ENCODE measurements at places on chromosomes 2 and 18. TPM values are rescaled to one million over a fixed set of nuclear protein-coding genes. Genes with fewer than 3 reads are reported as not detected.

GRCh38 chr2:48397281-48397680 lies 132.7 kb upstream of the STON1 start:
- DNase-seq: no peak

DNA sequence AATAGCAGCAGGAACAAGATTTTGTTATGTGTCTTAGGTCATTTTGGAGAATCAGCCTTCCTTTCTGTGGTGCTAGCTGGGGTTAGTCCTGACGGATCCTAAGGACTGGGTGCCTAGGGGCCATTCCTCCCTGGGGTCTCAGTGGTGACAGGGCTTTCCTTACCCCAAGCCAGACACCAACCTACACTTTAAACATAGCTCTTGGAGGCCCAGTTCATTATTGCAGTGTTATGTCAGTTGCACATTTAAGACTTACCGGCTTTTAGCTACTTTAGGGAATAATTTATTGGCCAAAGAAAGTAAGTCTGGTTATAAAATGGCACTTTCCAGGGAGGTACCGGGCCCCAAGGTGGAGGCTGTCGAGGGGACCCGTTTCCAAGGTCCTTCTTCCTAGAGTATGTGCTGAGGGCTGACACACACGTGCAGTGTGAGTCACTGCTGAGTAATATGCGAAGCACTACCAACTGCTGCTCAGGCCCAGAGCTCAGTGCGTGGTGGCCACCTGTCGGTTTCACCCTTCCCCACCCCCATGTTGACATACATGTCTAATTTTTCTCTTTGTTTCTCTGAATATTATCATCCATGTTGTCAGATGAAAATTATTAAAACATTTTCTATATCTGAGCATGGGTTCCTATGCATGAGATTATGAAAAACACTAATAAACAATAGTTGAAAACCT lies 37.0 kb upstream of the GRHL1 start:
- peak; percentile 37 for DNase-seq

GRCh38 chr2:101255501-101255900 lies 2.8 kb downstream of the CNOT11 start:
- DNase-seq: no peak

GRCh38 chr18:27109451-27109850 lies 75.7 kb downstream of the CHST9 start:
- DNase-seq: no peak

- DNase-seq: peak; percentile 82
Observed at GRCh38 chr2:195657634-195658540, 861 bp downstream of the SLC39A10 start.

DIPK1C gene
- not detected for polyA plus RNA-seq

DNA sequence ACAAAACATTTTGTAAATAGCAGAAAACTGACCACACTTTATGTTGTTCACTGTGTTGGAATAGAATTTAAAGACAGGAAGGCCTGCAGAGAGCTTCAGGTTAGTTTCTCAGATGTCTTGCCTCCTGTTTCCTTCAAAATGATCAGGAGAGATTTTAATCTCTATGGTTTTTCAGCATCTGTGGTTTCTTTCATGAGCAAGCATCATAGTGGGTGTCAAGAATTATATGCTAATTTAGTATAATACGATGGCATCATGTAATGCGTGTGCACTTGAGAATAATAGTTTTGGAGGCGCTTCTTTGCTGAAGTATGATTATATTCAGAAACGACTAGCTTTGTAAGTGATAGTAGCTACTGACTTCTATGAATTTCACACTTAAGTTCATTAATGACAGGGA lies 149.9 kb downstream of the PLCL1 start:
- DNase-seq: no peak

GRCh38 chr2:11743846-11744553 lies 2.4 kb upstream of the LPIN1 start:
- DNase-seq: peak; percentile 99

CD207 gene
- not detected for polyA plus RNA-seq

ANKRD29 gene
- 0.03 TPM for polyA plus RNA-seq

Data from endothelial cell of umbilical vein (primary cell).